KG1 (cell line): ENCODE measurements at places on chromosomes 1 and 21.

DNA sequence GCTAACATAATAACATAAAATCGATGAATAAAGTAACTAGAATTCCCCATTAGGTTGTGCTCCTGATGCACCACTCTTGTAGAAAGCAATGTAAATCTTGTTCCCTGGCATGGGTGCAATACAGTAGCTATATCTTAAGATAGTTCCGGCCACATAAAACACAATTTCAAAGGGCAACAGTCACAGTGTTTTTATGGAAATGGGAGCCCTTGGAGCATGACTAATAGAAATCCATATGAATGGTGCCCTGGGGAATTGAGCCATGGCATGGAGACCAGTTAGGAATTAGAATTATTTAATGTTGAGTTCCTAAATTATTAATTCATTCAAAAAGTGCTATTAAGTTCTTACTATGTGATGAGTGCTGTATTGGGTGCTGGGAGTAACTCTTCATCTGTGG lies 118.7 kb downstream of the KCNK2 start:
- no peak for DNase-seq

DNA sequence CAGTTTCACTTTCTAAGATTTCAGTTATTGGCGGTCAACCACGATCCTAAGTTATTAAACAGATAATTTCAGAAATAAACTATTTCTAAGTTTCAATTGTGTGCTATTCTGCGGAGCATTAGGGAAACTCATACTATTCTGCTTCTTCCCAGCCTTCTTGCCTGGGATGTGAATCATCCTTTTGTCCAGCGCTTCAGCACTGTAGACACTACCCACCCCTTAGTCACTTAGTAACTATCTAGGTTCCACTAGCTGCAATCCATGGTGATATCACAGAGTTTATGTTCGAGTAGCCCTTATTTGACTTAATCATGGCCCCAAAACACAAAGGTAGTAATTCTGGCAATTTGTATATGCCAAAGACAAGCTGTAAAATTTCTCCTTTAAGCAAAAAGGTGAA lies 279.9 kb upstream of the ADAMTS5 start:
- no peak for DNase-seq

DNA sequence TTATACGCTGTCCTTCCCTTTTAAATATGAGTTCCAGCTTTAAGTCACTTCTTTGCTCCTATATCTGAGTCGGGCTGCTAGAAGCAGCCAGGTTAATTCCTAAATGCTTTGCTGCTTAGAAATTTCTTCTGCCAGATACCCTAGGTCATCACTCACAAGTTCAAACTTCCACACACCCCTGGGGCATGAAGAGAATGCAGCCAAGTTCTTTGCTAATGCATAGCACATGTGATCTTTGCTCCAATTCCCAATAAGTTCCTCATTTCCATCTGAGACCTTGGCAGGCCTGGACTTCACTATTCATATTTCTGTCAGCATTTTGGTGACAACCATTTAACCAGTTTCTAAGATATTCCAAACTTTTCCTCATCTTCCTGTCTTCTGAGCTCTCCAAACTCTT lies 14.5 kb upstream of the APP start:
- no peak for DNase-seq

DNA sequence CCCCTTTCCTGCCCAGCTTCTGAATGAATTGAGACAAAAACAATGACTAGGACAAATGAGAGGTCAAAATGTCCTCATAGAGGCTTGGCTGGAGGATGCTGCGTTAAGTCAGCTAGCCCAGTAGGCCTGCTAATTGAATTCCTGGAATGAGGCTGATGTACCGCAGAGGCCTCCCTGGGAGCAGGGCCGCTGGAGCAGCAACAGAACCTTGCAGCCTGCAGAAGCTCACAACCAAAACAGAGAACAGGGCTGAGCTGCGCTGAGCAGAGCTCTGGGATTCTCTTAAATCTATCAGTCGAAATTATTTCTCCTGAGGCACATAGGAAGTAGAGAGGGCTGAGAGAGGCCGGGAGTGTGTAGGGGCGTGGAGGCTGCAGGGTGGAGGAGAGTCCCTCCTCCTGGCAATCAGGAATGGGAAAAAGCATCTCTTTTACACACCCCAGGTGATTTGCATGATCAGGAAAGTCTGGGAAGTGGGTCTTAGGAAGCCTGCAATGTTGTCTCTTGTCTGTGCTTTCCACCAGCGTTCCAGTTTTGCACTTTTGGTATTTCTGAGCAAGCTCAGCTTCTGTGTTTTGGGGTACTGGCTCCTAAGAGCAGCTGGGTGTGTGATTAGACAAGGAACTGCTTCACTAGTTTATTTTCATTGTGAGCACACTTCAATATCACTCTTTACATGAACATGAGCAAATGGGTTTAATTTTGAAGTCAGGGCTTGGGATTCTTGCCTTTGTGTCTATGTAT lies 66.5 kb downstream of the RYR2 start:
- no peak for DNase-seq

DNA sequence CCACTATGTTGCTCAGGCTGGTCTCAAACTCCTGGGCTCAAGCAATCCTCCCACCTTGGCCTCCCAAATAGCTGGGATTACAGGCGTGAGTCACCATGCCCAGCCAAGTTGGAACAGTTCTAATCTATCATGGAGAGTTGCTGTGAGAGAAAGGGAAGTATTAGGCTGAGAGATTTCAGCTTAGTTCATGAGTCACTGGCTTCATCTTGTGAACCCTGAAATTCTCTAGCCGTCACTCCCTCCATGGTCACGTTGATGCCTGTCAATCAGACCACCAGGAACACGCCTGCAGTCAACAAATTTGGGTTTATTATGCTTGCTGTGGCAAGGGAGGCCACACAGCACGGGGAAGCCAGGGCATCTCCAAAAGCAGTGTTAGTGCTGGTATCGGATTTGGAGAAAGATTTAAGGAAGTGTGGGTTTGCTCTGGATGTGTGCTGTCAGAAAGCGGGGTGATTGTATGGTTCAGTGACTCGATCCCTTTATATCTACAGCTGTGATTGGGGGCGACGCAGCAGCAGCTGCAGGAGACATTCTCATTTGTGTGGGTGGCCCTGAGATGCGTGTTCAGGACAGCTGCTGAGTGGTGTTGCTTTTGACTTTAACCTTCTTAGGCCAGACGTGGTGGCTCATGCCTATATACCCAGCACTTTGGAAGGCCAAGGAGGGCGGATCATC lies 18.7 kb downstream of the UQCRHL start:
- no peak for DNase-seq

DNA sequence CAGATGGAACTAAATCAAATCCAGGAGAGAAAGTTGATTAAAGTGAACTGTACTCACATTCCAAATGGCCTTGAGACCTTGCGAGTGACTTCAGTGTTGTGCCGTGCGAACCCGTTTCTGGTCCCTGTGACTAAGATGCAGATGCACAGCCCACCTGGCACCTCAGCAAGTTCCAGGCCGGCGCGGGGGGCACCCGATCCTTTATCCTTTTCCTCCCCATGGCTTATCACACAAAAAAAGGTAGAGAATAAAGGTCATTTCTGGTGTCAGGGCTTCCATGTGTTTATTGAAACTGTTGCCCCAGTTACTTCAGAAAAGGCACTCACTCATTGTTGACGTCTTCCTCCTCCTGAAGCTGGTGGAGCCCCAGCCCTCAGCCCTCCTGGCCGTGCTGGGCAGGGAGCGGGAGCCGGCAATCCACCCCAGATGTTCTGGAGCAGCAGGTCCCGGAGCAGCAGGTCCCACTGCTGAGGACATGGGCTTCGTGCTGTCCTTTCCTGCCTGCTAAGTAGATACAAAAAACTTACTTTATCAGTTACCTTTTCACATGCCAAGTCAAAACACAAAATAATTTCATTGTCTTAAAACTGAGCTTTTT lies 53.0 kb downstream of the PCNT start:
- DNase-seq, result no peak

DNA sequence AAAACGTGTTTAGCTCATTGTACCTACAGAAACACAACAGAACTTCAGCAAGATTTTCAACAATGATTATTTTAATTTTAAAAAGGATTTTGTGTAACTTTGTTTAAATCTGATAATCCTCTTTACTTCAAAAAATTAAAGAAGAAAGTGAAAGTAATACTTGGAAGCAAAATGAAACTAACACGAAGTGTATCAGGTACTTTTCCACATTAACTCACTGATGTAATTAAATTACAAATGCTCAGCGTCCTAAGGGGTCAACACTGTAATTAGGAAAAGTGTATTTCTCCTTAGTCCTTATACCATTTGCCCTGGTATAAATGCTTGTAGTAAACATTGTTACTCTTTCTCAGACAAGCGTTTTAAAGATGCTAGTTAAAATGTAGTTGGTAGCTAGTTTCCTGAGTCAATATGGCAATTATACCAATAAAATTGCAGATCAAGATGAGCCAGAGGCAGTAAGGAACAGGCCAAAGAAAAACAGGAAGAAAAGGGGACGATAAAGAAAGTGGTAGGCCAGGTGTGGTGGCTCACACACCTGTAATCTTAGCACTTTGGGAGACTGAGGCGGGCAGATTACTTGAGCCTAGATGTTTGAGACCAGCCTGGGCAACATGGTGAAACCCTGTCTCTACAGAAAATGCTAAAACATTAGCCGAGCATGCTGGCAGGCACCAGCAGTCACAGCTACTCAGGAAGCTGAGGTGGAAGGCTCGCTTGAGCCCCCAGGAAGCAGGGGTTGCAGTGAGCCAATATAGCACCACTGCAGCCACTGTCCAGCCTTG lies 553.0 kb downstream of the SMYD3 start:
- DNase-seq, result no peak

GRCh38 chr1:50930193-50930592 lies 29.9 kb downstream of the FAF1 start:
- DNase-seq, result no peak

DNA sequence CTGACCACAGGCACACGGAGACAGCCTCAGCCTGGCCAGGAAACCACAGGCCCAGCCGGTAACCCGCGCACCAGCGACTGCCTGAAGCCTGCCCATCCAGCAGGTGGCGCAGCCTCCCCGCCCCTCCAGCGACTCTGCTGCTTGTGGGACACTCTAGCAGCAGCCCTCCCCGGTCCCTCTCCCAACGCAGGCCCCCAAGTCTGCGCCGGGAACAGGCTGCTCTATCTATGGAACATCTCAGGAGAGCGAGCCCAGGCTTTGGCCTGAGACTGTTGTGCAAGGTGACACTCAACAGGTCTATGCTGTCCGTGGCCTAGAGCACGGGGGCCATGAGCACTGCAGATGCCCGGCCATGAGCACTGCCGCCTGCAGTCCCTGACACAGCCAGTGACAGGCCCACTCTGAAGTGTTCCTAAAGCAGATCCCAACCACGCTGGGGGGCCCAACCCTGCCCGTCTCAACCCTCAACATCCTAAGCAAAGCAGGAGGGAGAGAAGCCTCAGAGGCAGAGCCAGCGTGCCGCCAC lies 28.4 kb downstream of the WDR4 start:
- no peak for DNase-seq

- no peak for DNase-seq
Observed at GRCh38 chr1:115980998-115981993, 5.0 kb downstream of the SLC22A15 start.

DNA sequence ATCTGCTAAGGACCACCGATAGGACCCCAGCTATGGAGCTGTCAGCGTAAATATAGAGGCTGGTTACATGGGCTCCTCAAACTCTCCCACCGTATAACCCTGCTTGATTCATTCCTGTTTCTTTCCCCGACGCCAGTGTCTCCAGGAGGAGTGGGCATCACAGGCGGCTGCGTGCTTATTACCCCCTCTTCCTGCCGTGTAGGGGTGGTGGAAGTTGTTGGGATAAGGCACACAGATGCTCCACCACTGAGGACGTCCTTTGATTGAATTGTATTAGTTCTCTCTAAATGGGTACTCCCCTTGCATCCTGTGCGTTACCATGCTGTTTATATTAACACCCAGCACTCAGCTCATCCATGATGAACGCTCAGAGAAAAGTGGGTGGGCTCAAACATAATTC lies 104.6 kb downstream of the ZBTB18 start:
- no peak for DNase-seq

- DNase-seq, result no peak
Observed at GRCh38 chr1:7456722-7457082, 314.4 kb upstream of the VAMP3 start.

- no peak for DNase-seq
Observed at GRCh38 chr1:203440771-203441170, 34.8 kb upstream of the PRELP start.

DNA sequence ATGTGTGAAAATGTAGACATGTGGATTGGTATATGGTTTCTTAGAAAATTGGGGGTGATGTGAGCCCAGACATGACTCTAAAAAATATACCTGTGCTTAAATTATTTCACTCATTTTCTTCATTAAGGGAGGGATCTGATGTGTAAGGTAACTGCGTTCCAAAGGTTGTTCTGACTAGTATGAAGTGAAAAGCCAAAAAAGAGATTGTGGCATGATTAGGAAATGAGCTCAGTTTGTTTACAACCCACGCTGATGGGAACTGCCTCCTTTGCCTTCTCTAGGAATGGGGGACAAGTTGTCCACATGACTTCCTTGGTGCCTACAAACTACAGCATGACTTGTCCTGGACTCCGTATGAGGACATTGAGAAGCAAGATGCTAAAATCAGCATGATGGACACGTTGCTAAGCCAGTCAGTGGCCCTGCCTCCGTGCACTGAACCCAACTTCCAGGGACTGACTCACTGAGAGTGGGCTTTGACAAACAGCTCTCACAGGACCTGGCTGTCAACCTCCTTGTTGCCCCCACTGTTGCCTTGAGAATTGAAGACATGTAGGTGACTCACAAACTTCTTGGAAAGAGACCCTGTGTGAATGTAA lies 8.0 kb downstream of the C1orf50 start:
- no peak for DNase-seq

DNA sequence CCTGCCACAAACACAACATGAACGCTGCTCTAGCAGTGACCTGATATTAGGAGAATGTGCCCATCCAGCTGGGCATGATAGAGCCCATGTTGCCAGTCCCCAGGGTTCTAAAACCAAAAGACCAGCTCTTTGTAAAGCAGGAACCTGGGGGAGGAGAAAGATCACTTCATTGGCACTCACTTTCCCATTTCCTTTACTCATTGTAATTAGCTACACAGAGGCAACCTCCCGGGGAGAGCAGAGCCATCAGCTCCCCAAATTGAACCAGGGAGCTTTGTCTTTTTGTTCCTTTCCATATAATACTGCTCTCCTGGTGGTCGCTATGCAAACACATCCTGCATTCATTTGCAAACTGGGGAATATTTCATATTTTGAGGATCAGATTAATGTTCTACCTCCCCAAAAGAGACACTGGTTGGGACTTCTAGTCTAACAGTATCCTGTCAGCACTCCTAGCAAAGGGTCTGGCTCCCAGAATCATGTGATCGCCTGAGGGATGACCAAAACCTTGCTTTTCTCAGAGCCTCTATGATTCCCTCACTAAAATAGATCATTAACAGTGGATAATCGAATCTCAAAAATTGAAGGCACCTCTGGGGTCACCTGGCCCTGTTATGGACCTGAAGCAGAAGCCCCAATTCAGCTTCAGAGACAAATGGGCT lies 76.7 kb upstream of the CD1D start:
- DNase-seq, result no peak

DNA sequence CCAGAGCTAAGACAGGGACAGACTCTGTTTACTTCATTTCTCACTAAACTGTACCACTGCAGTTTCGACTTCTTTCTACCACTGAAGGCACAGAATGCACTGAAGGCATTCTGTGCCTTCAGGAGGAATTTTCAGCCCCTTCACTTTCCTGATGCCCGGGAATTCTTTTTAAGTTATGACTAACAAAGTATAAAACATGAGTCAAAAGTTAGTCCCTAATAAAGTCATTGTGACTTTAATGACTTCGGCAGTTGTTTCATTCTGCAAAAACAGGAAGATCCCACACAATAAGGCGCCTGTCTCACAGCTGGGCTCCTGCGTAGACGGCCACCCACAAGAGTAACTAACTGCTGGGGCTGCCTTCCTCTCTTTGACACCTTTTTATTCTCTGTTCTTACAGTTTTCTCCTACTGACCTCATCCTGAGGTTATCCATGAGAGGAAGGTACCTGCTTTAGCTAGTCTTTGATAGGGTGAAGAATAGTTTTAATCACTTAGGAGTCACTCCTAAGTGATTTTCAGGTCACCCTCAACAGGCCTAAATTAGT lies 183.9 kb upstream of the SGIP1 start:
- peak; percentile 41 for DNase-seq
